ENCODE measurements at places on chromosomes 3 and 15. TPM values are rescaled to one million over a fixed set of nuclear protein-coding genes. Genes with fewer than 3 reads are reported as not detected.

Gene GOLGA8S
- 0.18 TPM for total RNA-seq

Gene GATM
- 319 TPM for total RNA-seq

Gene CMTM7
- 3.9 TPM for total RNA-seq

Gene SENP8
- 4.2 TPM for total RNA-seq

Gene DLL4
- total RNA-seq: 9.7 TPM

Gene ESYT3
- total RNA-seq: 11.0 TPM

Gene PIK3CB
- total RNA-seq: 8.0 TPM

Gene AADACL2
- not detected for total RNA-seq

DNA sequence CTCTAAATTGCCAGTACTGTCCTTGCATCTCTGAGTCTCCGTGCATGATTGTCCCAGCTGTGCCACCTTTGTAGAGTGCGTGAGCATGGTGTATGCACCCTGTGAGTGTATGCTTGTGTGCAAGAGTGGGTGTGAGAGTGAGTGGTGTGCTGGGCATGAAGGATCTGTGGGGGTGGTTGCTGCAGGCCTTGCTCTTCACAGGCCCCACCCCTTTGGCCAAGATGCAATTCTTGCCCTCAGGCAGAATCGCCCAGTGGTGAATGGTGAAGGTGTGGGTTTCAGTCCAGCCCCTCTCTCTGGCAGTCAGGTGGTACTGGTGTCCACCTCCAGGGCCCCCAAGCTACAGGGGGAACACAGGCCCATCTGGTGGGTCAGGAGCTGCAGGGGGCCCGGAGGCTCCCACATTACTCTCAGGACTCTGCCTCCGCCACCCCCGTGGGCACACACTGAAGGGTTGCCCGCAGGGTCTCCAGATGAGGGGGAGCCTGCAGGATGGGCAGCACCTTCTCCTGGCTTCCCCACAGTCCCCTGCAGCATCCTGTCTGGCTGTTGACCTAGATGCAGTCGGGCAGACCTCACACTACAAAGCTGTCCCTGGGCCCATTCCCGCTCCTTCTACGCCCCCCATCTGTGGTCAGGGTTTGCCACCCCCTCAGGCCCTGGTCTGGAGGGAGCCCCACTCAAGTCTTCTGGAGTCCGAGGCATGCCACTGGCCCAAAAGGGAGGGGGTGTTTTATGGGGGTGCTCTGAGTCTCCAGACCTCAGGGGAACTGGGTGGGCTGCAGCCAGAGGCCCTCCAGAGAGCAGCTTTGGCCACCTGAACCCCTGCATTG, 8.3 kb upstream of the ROPN1B start:
- no peaks in the 10 kb centered on the region for H3K36me3 ChIP-seq
- no peak overlapping the region for H3K4me3 ChIP-seq
- DNase-seq: no peak
- no peaks in the 10 kb centered on the region for H3K4me1 ChIP-seq
- H3K27me3 ChIP-seq: peaks cover 8% of the 10 kb centered on the region

DNA sequence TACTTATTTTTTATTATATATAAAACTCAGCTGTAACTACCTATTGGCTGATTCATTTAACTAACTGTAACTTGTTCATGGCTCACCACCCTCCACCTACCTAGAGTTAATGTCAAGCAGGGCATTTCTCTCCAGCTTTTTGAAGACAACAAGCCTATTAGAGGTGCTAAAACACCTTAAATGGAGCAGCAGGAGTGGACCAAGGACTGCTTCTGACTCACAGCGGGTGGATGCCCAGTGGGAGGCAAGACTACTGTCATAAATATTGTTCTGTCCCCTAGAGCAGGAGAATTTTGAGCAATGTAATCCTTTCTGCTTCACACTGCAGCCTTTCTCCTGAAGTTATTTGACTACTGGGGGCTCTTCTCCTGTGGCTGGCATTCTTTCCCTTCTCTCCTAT, 146.9 kb downstream of the CLSTN2 start:
- no peaks in the 10 kb centered on the region for H3K4me1 ChIP-seq
- H3K36me3 ChIP-seq: no peaks in the 10 kb centered on the region
- no peak overlapping the region for H3K4me3 ChIP-seq
- H3K27ac ChIP-seq: no peak overlapping the region
- DNase-seq: no peak

DNA sequence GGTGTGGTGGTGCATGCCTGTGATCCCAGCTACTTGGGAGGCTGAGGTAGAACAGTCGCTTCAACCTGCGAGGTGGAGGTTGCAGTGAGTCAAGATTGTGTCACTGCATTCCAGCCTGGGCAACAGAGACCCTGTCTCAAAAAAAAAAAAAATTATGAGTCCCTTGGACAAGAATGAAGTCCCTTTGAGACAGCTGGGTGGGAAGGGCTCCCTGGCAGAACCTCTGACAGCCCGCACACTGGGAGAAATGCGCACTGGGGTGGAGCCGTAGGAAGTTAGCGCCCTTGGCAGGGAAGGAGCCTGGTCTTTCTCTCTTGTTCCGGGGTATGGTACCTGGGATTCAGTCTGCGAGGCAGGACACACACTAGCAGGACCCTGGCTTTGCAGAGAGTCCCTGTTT, 51.4 kb downstream of the SLC30A4 start:
- H3K4me1 ChIP-seq: no peaks in the 10 kb centered on the region
- no peak overlapping the region for H3K4me3 ChIP-seq
- no peak overlapping the region for H3K27ac ChIP-seq
- DNase-seq: no peak

DNA sequence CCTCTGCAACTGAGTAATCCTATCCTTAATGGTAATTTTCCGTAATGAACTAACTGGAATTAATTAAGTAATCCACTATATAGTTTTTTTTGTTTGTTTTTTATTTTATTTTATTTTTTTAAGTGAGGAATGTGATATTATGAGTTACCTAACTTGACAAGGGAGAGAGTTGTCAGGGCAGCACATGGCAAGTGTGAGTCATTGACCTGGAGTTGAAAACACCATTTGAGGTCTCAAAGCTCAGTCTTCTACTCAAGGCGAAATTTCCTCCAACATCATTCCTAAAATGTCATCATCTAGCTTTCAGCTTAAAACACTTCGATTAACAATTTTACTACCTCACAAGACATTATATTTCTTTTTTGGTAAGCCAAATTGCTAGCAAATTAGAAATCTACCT, 87.8 kb downstream of the NECTIN3 start:
- no peak overlapping the region for H3K27ac ChIP-seq
- no peaks in the 10 kb centered on the region for H3K27me3 ChIP-seq
- no peaks in the 10 kb centered on the region for H3K4me1 ChIP-seq
- no peaks in the 10 kb centered on the region for H3K36me3 ChIP-seq
- peak; percentile 6 for DNase-seq

GRCh38 chr3:61877359-61878138, 316.2 kb downstream of the PTPRG start:
- no peak for DNase-seq
- no peak overlapping the region for H3K4me3 ChIP-seq
- H3K27ac ChIP-seq: no peak overlapping the region
- peaks cover 5% of the 10 kb centered on the region for H3K4me1 ChIP-seq
- no peaks in the 10 kb centered on the region for H3K36me3 ChIP-seq
- H3K27me3 ChIP-seq: no peaks in the 10 kb centered on the region

DNA sequence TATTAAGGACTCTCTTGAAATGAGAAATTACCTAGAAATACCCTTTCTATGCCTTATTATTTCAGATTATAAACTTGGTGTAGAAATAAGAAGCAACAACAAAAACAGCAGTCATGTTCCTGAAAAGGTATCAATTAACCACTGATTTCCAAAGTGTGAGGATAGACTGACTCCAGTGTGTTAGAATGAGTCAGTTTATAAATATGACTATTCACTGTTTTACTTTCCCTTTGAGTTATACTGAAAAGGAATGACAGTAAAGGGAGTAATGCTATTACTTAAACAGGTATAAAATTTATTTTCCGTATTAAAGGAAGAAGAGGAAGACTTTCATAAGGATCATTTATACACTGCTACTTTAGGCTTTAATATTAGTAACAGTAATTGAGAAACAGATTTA, 12.9 kb downstream of the GMNC start:
- DNase-seq: no peak
- H3K4me3 ChIP-seq: no peak overlapping the region
- H3K4me1 ChIP-seq: no peaks in the 10 kb centered on the region
- no peaks in the 10 kb centered on the region for H3K36me3 ChIP-seq
- no peaks in the 10 kb centered on the region for H3K27me3 ChIP-seq

GRCh38 chr3:111864821-111865656, 6.0 kb downstream of the PHLDB2 start:
- H3K4me3 ChIP-seq: no peak overlapping the region
- H3K27me3 ChIP-seq: no peaks in the 10 kb centered on the region
- peaks cover 2% of the 10 kb centered on the region for H3K36me3 ChIP-seq
- peaks cover 15% of the 10 kb centered on the region for H3K4me1 ChIP-seq
- DNase-seq: peak; percentile 74

GRCh38 chr15:40744815-40745152, 10.3 kb downstream of the RMDN3 start:
- no peaks in the 10 kb centered on the region for H3K27me3 ChIP-seq
- H3K4me3 ChIP-seq: no peak overlapping the region
- no peak overlapping the region for H3K27ac ChIP-seq
- H3K4me1 ChIP-seq: peaks cover 2% of the 10 kb centered on the region
- DNase-seq: no peak

DNA sequence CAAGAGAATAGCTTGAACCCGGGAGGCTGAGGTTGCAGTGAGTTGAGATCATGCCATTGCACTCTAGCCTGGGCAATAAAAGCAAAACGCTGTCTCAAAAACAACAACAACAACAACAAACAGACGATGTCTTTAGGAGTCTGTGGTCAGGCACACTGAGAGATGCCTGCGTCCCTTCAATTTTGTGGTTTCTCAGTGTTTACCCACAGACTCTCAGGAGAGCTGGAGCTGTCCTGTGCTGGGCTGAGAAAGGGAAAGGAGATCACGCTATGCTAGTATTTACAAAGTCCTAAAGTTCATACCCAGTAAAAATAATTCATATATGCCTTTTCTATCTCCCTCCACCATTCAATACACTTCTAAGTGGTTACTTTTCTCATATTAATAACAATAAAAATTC, 6.3 kb downstream of the LAMP3 start:
- H3K4me1 ChIP-seq: no peaks in the 10 kb centered on the region
- no peak overlapping the region for H3K4me3 ChIP-seq
- H3K36me3 ChIP-seq: no peaks in the 10 kb centered on the region
- no peak for DNase-seq
- no peak overlapping the region for H3K27ac ChIP-seq

DNA sequence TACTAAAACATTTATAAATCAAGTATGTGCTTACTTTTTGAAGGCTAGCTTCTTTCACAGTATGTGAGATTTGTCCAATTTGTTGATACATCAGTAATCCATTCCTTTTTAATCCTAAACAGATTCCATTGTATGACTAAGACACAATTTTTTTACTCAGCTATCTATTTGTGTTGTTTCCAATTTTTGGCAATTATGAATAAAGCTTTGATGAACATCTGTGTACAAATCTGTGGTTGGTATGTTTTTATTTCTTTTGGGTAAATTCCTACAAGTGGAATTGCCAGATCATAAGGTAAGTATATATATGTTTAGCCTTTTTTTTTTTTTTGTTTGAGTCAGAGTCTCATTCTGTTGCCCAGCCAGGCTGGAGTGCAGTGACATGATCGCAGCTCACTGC, 56.2 kb upstream of the VEPH1 start:
- no peaks in the 10 kb centered on the region for H3K27me3 ChIP-seq
- no peak overlapping the region for H3K27ac ChIP-seq
- no peak overlapping the region for H3K4me3 ChIP-seq
- H3K4me1 ChIP-seq: no peaks in the 10 kb centered on the region
- H3K36me3 ChIP-seq: no peaks in the 10 kb centered on the region

DNA sequence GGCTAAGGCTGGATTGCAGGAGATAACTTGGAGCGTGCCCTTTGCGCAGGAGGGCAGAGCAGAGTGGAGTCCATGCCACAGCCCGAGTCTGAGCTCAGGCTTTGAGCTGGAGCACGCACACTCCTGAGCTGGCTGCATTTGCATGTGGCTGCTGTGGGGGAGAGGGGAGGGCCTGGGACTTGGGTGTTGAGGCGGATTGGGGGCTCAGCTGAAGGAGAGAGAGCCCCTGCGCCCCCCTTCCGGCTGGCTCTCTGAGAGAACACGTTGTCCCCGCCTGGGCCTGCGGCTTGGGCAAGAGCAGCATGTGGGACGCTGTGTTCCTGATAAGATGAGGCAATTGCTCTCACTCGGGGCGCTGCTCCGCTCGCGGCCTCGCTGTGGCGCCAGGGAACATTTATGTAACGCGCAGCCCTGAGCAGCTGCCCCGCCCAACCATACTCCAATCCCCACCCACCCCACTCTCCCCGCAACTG, 39.1 kb downstream of the KLF13 start:
- peaks cover 3% of the 10 kb centered on the region for H3K36me3 ChIP-seq
- no peak overlapping the region for H3K27ac ChIP-seq
- H3K4me1 ChIP-seq: peaks cover 39% of the 10 kb centered on the region
- no peak overlapping the region for H3K4me3 ChIP-seq

DNA sequence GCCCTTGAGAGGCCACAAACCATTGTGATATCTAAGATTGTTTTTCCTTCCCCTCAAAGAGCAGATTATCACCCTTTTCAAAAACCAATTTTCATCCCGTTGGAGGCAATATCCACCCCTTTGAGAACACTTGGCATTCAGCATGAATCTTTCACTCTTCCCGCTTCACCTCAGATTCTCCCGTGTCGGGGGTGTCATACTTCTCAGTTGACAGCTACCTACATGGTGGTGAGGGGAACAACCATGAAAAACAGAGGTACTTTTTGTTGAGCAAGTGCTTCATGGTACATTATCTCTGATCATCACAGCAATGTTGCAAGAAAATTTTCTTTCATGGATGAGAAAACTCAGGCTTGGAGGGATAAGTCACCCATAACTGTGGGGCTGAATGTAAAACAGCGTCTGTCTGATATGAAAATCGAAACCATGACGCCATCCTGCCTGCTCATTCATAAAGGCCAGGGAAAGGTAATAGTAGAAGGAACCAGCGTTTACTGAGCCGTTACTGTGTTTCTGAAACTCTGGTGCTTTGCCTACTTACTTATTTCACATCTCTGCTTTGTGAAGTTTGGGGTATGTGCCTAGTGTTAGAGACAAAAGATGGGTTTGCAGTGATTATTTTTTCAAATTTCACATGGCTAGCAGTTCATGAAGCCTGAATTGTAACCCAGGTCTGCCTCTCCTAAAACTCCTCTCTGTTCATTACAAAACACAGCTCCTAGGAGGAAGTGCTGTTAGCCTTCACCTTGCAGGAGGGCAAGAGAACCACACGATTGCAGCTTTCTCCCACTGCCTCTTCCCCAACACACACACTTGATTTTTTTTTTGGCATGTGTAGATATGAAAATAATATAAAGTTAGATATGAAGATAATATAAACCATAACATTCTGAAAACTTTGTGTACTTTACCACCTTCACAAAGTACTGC, 35.4 kb downstream of the SV2B start:
- no peak for DNase-seq
- no peak overlapping the region for H3K4me3 ChIP-seq
- H3K27ac ChIP-seq: no peak overlapping the region
- no peaks in the 10 kb centered on the region for H3K4me1 ChIP-seq
- H3K27me3 ChIP-seq: peaks cover 2% of the 10 kb centered on the region

DNA sequence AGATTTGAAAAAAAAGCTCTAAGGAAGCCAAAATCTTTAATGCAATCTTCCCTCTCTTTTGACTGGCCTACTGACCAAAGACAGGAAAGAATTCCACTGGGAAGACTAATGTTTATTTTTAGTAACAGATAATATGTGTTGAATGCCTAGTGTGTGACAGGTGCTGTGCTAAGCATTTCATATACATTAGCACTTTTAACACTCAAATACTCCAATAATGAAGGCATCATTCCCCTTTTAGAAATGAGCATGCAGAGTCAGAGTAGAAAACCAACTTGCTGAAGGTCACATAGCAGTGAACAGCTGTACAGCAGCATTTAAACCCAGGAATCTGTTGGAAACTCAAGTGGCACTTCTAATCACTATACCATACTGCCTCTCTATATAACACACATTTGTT, 170.6 kb downstream of the MINAR1 start:
- no peak overlapping the region for H3K4me3 ChIP-seq
- H3K27ac ChIP-seq: no peak overlapping the region
- H3K4me1 ChIP-seq: peaks cover 2% of the 10 kb centered on the region
- H3K36me3 ChIP-seq: no peaks in the 10 kb centered on the region
- DNase-seq: peak; percentile 42
